ENCODE measurements at places on chromosomes 5 and 9.
A peak's percentile ranks its signal among the peaks of the same experiment; 100 is the strongest.

DNA sequence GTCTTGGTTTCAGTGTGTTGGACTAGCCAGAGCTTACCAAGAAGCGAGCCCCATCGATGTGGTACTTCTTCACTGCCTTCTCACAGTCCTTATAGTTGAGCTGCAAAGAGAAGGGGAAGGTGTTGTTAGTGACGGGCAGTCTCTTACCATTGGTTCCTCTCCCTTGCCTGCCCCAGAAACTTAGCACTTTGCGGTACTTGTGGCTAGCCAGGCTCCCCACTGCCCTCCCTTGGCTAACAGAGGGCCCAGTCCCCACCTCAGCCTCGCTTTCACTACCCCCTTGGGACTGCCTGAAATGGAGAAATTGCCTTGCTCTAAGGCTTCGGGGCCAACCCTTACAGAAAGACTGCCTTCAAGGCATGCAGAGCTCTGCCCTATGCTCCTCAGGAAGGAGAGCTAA, 4.3 kb downstream of the LCP2 start:
- no peak for DNase-seq

DNA sequence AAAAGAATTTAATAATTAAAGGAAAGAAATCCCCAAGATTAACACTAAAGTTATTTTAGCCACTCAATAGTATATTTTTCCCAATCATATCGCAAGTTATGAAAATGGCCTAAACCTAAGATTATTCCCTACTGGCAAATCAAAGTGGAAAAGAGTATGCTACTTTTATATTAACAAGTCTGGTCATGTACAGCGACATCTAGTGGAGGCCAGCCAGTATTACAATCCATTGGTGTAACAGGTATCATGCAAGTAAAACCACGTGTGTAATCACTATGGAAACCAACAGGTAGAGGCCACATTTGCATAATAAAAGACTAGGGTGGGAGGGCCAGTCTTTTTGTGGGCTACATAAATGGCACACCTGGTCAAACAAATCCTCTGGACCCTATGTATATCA, 976.4 kb upstream of the CDH9 start:
- DNase-seq = peak; percentile 21

DNA sequence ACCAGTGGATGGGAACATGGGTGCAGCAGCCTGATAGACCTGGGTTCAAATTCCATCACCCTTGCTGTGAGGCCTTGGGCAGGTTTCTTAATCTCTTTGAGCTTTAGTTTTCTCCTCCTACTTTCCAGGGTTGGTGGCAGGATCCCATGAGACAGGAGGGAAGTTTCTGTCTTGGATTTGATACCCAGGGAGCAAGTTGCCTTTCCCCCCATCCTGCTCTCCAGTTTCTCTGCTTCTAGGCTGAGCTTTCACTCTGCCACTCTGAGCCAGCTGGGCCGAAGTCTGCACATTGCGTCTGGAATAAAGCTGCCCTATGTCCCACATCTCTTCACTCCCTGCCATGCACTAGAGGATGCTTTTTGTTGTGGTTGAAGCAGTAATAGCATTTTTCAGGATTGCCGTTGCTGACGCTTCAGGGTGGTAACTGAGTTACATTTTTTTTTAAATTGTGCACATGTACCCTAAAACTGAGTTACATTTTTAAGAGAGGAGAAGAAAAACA, 40.5 kb upstream of the ANGPTL2 start:
- DNase-seq = no peak

- DNase-seq = no peak
Measured at GRCh38 chr9:128080206-128080605, 12.2 kb downstream of the SLC25A25 start.

DNA sequence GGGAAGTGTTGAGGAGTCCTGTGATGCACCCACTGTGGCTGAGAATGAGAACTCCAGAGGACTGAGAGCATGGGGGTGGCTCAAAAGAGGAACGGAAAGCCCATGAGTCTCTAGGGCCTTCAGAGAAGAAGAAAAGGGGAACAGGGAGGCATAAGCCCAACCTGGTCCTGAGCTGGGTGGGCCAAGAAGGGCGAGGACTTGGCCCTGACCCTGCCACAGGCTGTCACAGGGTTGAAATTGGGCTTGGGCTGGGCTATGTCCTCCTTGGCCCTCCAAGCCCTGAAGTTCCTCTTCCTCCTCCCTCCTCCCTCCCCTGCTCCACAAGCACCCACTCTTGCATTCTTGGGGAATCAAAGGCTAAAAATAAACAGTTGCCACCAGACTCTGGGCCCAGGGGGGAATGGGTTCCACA, 49.3 kb upstream of the PPARGC1B start:
- no peak for DNase-seq

DNA sequence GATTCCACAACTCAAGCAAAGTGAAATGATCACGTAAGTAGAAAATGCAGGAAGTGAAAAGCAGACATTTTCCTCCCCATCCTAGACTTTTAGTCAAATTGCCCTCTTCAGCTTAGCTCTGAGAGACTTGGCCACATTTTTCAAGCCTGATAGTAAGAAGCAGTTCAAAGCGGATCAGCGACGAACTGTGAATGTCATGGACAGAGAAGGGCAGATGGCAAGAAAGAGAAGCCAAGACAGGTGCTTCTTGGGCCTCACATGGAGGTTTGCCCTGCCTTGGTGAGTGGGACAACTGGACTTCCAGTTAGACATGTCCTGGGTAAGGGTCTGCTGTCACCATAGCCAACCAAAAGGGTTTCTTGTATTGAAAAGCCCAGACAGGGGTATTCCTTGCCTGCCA, 291.5 kb downstream of the MED10 start:
- DNase-seq = no peak

- DNase-seq = no peak
Measured at GRCh38 chr5:117431091-117431490, 856.5 kb upstream of the SEMA6A start.

- DNase-seq = no peak
Measured at GRCh38 chr5:109605207-109605730, 84.5 kb upstream of the MAN2A1 start.

DNA sequence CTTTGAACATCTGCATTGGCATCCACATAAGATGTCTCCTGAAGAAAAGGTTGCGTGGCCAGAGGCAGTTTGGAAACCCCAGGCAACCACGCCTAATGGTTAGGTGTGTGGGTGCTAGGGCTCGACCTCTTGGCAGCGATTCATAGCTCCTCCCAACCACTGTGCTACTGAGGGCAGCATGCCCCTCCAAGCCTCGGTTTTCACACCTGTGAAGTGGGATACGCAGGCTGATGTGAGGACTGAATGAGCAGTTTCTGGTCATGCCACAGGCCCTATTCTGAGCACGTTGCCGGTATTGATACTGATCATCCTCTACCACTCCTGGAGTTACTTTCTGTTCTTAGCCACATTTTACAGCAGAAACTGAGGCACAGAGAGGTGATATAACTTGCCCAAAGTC, 19.1 kb downstream of the NDST1 start:
- DNase-seq = peak; percentile 39

DNA sequence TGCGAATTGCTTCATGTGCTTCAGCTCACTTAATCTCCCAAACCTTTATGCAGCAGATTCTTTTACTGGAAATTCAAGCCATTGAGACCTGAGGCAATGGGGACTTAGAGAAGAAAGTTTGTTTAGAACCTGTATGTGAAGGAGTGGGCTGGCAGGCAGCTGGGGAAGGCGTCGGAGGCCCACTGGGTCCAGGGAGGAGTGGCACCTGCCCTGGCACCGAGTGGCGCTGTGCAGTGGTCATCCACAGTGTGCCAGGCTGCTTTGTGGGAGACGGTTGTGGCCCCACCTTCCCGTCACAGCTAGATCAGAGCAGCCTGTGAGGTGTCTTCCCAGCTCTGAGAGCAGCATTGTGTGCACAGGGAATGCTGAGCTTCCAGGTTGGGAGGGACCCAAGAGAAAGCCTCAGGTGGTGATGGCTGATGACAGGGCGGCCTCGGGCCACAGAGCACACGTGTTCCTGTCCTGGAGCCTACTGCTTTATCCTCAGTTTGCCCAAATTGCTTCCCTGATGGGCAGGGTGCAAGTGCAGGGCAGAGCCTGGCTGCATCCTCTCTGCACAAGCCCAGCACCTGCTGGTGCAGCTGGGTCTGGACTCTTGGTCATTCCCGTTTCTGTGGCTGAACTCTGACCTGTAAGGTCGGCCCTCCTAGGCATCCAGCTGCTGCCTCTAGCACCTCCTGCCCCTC, 175.2 kb downstream of the CACNA1B start:
- no peak for DNase-seq

DNA sequence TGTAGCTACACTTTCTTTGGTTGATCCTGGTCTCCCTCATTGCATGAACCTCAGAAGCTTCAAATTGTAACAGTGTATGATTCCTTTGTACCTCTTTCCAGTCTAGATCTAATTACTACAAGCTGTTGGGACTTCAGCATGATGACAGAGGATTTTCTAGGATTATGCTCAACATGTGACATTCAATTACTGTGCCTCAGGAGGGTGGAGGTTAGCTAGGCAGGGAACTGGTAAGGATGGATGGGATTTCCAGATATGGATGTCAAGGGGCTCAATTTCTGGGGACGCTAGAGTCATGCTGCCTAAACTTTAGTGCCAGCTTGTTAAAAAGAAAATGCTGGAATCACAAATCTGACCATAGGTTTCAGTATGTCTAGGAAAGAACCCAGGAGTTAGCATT, 29.2 kb upstream of the GLRA1 start:
- DNase-seq = no peak

- no peak for DNase-seq
Measured at GRCh38 chr9:17005056-17005823, 129.6 kb upstream of the CNTLN start.

DNA sequence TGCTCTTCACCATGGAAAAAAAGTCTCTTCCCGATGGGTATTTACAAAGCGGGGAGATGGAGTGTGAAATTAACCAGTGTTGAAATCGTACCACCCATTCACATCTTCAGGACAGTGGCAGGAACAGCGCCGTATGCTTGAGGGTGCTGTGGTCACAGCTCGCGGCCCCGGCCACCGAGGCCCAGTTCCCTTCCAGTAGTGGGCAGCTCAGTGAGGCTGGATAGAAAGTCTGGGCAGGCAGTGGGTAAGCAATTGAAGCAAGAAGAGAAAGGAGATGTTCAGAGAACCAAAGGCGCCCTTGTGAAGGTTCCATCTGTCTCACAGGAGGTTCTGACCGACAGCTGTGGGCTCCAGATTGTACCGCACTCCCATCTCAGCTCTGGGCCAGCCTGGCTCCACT, 59.1 kb downstream of the SECISBP2 start:
- no peak for DNase-seq

DNA sequence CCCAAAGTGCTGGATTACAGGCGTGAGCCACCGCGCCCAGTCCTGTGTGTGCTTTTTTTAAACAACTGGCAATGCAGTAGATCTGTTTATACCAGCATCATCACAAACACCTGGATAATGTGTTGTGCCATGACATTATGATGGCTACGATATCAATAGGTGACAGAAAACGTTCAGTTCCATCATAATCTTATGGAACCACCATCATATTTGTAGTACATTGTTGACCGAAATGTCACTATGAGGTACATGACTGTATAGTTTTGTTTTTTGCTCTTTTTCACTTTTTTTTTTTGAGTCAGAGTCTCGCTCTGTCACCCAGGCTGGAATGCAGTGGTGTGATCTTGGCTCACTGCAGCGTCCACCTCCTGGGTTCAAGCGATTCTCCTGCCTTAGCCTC, 24.4 kb downstream of the ANKRD55 start:
- DNase-seq = no peak

DNA sequence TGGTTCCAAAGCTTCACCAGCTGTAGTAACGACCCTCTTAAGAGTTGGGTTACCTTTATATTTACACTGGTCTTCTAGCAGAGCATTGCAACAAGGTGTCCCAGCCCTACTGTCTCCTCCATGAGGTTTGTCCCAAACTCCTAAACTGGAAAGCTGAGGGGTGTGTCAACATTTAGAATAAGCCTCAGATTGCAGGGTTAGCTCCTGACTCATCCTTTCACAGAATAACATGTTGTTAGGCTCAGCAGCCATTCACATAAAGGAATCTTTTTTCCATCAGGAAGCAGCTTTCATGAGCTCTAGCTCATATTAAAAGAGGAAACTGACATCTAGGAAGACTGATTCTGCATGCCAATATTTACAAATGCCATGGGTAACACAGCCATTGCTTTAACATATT, 238.7 kb downstream of the EFNA5 start:
- peak; percentile 70 for DNase-seq

DNA sequence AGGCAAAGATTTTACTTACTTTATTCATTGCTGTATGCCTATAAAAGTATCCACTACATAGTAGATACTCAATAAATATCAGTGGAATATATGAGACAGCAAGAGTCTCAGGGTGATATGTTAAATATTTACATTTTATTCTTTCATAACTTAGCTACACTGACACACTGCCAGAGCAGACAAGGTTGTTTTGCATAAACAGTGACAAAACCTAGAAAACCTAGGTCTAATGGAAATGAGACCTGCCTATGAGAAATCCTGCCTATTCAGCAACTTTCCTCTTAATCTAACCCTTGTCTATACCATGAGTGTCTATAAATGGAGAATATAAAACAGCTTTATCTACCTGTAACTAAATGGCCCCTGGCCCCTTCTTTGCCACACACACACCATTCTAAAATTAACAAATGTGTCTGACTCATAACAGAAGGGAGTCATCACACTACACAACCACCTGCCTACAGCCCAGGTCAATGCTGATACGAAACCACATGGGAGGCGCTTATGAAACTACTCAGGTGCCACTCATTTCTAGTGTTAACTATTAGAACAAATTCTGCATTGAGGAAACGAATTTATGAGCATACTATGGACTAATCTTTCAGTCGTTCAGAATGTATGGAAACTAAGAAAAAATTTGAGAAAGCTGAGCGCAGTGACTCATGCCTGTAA, 60.3 kb downstream of the UBAP2 start:
- DNase-seq = peak; percentile 64

GRCh38 chr9:37210737-37211523, 90.6 kb downstream of the ZCCHC7 start:
- no peak for DNase-seq

DNA sequence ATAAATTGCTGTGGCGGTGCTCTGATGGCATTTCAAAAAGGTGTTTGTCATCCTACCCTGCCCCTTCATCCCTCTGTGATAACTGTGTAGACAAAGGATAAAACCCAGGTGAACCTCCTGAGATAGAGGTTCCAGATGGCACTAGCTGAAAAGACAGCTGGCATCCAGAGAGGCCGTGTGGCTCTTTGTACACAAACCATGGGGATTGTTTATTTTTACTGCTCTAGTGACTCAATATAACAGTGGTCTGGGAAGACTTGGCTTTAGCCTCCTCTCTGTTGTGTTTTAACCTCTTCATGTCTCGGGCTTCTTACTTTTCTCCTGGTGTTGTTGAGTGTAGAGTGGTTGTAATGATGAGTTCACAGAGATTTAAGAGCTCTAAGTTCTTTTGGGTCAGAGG, 48.8 kb downstream of the SH3GL2 start:
- no peak for DNase-seq
